Posterior cingulate gyrus (tissue), 11 donors: ENCODE measurements at places on chromosomes 13 and 19.
A peak's percentile ranks its signal among the peaks of the same experiment; 100 is the strongest.

DNA sequence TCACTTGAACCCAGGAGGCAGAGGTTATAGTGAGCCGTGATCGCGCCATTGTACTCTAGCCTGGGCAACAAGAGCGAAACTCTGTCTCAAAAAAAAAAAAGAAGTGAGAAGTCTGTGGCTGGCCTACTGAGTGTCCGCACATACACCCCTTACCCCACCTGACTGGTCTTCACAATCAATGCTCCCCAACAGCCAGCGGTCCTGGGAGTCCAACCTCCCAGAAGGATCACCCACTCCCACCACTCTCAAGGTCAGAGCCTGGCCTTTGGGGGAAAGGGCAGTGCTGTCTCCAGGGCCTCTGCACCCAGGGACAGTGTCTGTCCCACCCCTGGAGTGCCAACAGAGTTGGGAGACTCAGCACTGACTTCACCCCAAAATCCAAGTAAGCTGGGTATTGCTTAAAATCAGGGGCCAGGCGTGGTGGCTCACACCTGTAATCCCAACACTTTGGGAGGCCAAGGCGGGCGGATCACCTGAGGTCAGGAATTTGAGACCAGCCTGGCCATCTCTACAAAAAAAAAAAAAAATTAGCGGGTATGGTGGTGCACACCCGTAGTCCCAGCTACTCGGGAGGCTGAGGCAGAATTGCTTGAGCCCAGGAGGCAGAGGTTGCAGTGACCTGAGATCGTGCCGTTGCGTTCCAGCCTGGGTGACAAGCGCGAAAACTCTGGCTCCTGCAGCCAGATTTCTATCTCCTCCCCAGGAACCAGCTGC is 2.3 kb upstream of the CD320 start:
- no peak for DNase-seq

DNA sequence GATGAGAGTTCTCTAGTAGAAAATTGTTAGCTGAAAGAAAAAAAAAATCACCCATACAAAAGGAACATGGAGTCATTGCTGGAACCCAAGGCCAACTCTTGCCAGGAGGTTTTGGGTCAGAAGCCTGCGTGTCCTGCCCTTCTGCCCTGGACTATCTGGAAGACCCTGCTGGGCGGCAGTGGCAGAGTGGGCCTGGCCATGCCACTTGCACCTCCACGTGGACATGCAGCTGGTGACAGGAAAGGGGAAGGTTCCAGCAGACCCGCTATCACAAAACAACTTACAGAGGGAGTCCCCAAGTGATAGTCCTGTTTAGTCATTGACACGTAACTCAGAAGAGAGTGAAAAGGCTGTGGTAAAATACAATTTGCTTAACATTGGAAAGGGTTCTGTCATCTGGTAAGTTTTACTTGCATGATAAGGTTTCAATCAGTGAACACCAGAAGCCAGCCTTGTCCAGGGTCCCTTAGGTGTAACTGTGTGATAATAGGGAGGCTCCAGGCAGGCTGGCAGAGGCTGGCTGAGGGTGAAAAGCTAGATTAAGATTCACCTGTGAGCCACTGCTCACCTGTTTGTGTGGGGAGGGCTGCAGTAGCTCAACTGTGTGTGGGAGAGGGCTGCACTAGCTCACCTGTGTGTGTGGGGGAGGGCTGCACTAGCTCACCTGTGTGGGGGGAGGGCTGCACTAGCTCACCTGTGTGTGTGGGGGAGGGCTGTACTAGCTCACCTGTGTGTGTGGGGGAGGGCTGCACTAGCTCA is 47.8 kb downstream of the COL4A2 start:
- no peak for DNase-seq

DNA sequence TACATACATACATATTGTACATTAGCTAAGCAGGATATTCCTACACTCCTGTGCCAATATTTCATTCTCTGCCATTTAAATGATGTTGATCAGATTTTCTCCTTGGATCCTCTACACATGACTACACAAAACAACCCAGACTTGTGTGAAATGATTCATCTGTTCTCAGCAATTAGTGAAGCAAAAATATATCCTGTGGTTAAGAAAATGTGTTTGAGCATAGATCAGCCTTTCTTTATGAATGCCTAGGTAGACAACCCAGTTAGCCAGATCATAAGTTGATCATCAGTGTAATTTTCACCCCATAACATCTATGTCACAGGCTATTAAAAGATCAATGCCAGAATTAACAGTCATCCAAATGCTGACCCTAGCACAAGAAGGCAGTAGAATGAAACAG is 275.2 kb upstream of the EDNRB start:
- no peak for DNase-seq

GRCh38 chr19:10289167-10289835 is 451 bp upstream of the ICAM5 start:
- DNase-seq: peak; percentile 91
